ENCODE measurements at places on chromosomes 1 and 21.

GRCh38 chr1:198772626-198773025 lies 133.8 kb downstream of the PTPRC start:
- DNase-seq, result no peak

DNA sequence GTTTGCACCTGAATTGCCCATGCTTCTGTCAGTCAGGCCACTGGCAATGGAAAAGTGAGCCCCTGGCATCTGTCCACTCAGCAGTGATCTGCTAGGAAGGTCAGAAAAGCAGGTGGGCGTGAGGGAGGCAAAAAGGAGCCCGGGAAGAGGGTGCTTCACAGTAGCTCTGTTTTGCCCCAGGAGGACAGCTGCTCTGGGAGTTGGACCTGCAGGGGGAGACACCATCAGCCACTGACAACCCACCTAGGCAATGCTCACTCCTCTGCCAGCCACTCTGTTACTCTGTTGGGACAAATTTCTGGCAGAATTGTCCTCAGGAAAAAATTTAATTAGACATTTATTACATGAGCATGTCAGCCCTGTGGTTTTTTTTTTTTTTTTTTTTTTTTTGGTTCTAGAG lies 146.4 kb downstream of the LRIG2 start:
- DNase-seq, result no peak

GRCh38 chr1:206803221-206803730 lies 31.0 kb upstream of the IL10 start:
- DNase-seq, result peak; percentile 76

DNA sequence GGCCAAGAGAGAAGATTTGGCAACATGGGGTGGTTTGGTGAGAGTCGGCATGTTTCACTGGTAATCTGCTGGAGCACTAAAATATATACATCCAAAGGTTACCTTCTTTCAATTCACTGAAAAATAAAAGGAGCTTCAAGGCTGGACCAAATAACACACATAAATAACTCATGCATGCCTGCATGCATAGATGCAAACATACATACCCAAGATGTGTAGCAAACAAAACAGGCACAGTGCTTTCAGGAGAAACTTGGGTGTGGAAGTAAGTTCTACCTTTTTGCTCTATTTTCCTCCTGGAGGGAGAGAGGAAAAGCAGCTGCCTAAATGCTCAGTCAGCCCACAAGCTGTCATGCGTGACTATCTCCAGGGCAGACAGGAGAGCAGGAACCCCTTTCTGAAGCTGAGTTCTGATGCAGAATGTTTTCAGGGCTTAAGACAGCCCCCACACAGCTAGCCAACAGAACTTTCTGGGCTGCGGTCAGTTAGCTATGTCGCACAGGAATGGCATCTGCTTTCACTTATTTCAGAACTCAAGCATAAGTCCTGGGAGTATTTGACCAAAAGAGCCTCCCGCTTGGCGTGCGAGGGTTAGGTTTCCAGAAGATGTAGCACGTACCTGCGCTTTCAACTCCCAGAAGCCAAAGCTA lies 166.2 kb downstream of the TOMM20 start:
- DNase-seq, result peak; percentile 47

GRCh38 chr1:58406301-58407071 lies 140.0 kb downstream of the OMA1 start:
- DNase-seq, result no peak

DNA sequence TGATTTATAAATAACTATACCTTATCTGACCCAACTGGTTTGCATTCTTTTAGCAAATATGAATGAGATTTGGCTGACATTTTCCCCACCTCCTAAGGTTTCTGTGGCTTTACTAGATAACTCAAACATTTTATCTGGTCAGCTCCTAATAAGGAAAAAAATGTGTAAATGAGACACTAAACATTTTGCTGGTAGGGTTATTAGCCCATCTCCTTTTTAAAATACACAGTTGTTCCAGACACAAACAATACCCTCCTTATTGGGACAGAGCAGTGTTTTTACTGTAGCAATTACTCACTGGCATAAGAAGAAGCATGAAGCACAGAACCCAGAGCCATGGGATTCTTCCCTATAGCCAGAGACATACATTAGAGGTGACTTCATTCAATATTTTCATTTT lies 53.8 kb upstream of the NUF2 start:
- no peak for DNase-seq

GRCh38 chr1:92030656-92031107 lies 897 bp downstream of the EPHX4 start:
- DNase-seq, result no peak

- no peak for DNase-seq
Observed at GRCh38 chr1:206512851-206513180, 5.5 kb downstream of the RASSF5 start.

GRCh38 chr1:2201062-2201461 lies 6.5 kb upstream of the FAAP20 start:
- DNase-seq, result no peak

DNA sequence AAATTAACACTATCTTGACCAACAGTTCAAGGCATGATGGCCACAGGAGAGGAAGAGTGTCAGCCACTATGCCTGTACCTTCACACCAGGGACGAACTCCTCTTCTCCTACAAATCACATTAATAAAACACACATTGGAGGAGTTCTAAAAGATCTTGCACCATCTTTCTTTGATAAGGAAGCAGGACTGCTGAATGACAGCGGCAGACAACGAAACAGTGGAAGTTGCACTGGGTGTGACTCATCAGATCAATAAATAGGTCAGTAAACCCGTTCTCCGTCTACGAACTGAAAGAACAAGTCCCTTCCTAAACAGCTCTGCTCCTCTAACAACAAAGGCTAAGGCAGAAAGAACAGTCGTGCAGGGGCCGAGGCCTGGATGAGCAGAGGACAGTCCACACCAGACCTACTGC lies 23.1 kb downstream of the UBE2G2 start:
- DNase-seq, result no peak

- DNase-seq, result peak; percentile 79
Observed at GRCh38 chr1:15304708-15305467, 57.9 kb downstream of the FHAD1 start.

DNA sequence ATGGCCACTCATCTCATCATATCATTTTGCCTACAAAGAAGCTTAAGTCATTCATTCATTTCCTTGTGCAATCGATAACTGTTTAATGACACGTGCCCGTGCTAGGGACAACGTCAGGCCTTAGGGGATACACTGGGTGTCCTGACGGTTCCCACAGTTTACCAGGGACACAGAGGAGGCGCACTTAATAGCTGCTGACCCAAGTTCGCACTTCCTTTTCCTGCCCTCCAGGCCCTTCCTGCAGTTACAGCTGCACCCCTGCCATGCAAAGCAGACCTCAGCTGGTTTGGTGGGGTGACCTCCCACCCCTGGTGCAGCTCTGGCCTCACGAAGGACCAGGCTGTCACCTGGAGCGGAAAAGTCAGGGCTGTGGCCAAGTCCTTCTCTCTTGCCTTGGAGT lies 4.2 kb downstream of the SPATA21 start:
- no peak for DNase-seq

DNA sequence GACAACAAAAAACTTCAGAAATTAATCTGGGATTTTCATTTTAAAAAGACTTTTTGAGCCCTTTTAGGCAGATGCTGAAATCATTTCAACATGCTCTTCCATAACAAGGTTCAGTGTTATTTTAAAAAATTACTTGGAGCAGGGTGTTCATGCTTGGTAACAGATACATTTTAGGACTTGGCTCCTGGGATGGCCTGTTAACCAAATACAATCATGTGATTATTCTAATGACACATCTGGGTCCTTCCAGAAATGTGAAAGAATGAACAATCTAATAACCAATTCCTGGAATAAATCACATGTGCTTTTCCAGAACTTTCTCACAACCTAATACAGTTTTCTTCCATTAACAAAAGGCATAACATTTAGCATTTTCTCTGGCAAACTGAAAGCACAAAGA lies 379.8 kb upstream of the RUNX1 start:
- no peak for DNase-seq

GRCh38 chr1:96538883-96539282 lies 182.7 kb upstream of the PTBP2 start:
- DNase-seq, result no peak

DNA sequence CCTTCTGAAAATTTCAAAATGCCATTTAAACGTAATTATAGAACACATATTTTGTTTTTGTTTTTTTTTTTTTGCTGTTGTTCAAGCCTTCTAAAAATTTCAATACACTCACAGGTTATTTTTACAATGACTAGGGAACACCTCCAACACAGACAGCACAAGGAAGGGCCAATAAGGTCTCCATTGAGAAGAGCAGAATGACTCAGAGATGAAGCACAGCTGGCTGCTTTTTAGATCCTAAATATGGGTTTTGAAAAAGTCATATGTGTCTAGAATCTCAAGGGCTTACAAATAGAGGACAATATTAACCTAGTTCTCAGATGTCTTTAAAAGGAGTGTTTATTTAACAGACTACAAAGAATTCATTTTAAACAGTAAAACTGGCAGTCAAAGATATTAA lies 104.6 kb downstream of the NEGR1 start:
- no peak for DNase-seq

- DNase-seq, result no peak
Observed at GRCh38 chr1:246198115-246198816, 308.8 kb downstream of the SMYD3 start.

DNA sequence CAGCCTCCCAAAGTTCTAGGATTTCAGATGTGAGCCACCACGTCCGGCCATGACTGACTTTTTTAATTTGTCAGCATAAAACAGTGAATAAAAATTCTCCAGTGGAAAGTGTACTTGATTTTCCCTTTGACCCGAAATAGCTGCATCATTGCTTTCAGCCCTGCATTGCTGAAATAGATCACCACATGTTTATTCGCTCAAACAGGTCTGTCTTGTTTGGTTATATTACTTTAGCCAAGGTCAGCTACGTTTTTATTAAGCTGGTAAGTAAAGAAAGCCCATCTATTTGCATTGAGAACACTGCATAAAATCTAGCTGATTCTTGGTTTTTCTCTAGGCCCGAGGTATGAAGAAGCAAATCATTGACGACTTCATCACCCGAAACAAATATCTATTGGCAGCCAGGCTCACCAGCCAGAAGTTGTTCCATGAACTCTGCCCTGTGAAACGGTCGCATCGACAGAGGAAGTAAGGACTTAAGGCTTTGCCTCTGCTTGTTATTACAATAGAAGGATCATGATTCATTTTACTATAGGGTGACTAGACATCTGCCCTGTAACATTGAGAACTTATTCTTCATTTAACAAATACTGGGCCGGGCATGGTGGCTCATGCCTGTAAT lies 25.6 kb downstream of the AGMAT start:
- DNase-seq, result no peak

GRCh38 chr1:83929184-83929583 lies 69.7 kb downstream of the TTLL7 start:
- no peak for DNase-seq

GRCh38 chr1:9382643-9383491 lies 90.2 kb downstream of the SPSB1 start:
- DNase-seq, result no peak

- DNase-seq, result no peak
Observed at GRCh38 chr1:56586502-56586901, 7.1 kb upstream of the PLPP3 start.

DNA sequence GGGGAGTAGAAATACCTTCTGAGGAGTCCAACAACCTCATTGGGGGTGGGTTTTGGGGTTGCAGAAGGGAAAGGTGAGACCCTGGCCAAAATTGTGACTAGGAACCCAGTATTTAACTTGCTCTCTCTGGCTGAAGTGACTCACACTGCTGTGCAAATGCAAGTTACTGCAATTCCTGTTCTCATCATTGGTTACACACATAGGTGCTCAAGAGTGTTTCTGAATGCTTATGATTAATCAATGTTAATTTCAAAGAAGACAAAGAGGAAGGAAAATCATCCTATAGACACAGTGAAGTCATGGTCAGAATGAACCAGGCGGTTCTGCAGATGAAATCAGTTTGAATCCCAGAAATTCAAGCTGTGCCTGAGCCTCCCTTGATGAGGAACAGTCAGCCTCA lies 3.1 kb downstream of the ASCL5 start:
- DNase-seq, result no peak

- no peak for DNase-seq
Observed at GRCh38 chr1:157551694-157552693, at the start of gene FCRL5. Gene FCRL5, minus strand, starts transcription at chr1:157552515. Its CDS starts 153 bp downstream, at chr1:157552362.

- DNase-seq, result no peak
Observed at GRCh38 chr1:27956761-27957160, 3.0 kb upstream of the XKR8 start.

DNA sequence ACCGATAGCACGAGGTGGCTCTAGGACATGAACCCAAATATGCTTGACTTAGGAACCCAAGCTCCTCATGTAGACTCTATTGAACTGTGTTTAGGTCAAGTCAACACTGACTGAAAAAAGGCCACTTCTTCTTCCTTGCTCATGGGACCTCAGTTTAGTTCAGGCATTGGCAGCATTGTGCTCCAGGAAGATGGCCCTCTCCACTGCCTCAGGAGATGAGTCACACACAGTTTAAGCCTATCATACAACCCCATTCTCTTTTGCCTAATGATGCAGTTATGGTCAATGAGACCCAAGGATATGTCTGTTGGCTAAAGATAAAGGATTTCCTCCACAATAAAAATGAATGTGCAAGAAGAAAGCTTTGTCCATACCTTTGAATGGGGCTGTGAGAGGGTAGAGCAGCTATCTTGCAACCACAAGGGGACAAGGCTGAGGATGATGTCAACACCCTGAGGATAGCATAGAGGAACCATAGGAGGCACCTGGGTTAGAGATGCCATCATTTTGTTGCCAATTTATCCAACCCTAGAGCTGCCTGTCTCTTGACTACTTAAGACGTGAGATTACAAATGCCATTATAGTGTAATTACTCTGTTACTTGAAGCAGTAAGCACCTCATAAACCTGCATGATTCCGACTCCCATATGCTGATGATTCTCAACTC lies 3.0 kb upstream of the TRIM63 start:
- no peak for DNase-seq

- DNase-seq, result no peak
Observed at GRCh38 chr1:40575336-40575735, 43.9 kb downstream of the ZNF684 start.

DNA sequence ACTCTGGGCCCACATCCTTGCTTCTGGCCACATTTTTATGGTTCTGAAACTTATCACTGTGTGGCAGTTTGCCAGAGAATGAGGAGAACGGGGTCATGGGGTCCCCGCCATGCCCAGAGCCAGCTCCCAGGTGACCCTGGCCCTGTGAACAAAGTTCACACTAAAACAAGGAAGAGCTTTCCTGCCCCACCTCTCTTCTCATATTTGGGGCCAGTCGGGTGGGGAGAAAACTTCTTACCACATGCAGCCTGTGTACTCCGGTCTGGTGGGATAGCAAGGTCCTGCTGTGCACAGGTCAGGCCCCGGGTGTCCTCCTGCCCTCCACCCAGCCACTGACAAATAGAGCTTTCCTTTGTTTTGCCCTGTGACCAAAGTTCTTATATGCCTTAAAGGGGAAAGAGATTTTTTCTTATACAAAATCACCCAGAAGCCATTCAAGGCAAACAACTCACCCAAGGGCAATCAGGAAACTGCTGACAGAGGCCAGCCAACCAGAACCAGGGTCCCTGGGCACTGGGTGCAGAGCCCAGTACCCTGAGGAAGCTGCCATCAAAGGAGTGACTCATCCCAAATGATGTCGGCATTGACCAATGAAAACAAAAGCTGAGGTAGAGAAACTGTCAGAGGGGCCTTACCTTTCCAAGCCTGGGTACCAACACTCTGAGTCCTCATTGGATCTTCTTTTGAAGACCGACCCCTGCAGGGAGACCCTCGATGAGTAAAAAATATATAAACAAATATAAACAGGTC lies 53.6 kb downstream of the OLIG1 start:
- DNase-seq, result no peak

- DNase-seq, result no peak
Observed at GRCh38 chr1:46556822-46557221, 5.4 kb upstream of the KNCN start.

- no peak for DNase-seq
Observed at GRCh38 chr1:17031436-17031835, 19.7 kb upstream of the ATP13A2 start.

All from activated T-cell treated with anti-CD3 and anti-CD28 coated beads, Interleukin-2, amount 50 U/mL, for 24 hours (primary cell).